ENCODE measurements at places on chromosomes 5 and 9.

DNA sequence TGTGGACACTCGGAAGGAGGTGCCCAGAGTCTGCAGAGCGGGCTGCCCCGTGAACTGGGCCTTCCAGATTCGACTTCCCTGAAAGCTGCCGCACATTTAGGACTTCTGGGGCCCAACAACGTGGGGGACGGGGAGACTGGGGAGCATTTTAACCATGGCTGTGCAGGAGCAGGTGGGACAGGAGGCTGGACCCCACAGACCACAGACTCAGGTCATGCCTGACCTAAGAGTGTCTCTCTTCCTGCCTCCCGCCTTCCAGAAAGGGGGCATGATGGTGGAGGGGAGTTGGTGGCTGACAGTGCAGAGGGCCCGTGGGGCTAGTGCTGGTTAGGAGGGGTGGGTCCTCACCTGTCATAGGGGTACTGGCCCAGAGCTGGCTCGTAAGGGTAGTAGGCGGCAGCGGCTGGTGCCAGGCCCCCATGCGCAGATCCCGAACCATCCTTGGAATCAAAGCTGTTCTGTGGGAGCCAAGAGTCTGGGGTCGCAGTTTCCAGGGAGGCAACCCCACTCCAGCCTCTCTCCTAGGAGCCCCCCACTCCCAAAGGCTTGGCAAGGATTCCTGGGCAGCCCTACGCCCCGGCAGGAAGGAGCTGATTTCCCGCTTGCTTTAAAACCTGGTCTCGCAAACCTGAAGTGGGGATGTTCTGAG is 2.2 kb downstream of the IRX4 start:
- no peak for DNase-seq

GRCh38 chr9:126240835-126241234 is 85.8 kb upstream of the MVB12B start:
- no peak for DNase-seq

- DNase-seq: no peak
Measured at GRCh38 chr9:107938801-107939386, 449.3 kb upstream of the KLF4 start.

- DNase-seq: peak; percentile 45
Measured at GRCh38 chr5:111681414-111682120, 75.4 kb downstream of the NREP start.
